ENCODE measurements at places on chromosomes 5 and 9.

DNA sequence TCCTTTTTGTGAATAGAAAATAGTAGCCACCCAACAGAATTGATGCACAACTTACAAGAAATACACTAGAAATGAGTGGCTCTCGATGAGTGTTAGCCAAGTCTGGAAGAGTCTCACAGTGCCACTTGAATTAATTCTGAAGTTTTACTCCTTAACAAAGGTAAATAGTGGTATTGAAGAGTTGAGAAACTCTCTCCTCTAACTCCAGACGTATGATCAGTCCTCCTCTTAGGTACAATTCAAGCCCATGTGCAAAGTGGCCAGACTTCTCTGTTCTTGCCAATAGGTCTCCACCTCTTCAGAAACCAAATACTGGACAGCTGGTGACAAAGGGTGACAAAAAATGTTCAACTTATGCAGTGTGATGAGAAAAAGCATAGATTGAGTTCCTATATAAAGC is 38.5 kb upstream of the ADAMTS16 start:
- DNase-seq = peak; percentile 13

DNA sequence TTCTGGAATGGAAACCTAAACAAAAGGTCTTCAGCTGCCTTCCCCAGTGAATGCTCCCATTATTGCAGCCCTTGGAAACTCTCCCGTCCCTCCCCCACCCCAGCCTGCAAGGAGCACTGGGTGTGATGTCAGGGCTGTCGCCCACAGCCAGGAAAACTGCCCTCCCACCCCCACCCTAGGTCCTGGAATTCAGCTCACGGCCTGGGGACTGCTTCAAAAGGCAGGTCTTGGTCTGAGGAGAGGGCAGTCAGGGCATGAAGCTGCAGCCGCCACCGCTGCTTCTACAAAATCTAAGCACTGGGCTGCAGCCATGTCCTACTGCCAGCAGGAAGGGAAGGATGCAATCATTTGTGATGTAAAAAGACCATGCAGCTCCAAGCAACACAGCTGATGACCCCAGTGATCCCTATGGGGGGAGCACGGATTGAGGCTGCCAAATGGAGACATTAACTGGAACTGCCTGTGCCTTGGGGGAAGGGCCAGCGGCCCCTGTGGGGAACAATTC is 11.4 kb downstream of the GRHPR start:
- peak; percentile 75 for DNase-seq

DNA sequence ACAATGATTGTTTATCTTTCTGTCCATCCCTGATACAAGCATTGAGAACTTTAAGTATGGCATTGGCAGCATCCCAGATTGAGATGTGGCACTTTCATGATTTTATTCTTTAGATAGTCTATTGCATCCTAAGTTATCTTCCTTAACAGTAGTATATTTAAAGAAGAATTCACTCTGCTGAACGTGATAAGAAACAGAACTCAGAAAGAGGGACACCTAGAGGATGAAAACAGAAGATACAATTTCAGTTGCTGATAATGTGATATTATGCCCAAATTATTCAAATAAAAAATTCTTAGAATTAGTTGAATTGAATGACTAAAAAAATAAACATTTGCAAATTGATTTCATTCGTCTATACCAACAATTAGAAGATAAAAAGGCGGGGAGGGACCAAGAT is 218.1 kb upstream of the DMRTA1 start:
- DNase-seq = no peak

GRCh38 chr5:1319436-1320256 is 24.8 kb upstream of the TERT start:
- no peak for DNase-seq

DNA sequence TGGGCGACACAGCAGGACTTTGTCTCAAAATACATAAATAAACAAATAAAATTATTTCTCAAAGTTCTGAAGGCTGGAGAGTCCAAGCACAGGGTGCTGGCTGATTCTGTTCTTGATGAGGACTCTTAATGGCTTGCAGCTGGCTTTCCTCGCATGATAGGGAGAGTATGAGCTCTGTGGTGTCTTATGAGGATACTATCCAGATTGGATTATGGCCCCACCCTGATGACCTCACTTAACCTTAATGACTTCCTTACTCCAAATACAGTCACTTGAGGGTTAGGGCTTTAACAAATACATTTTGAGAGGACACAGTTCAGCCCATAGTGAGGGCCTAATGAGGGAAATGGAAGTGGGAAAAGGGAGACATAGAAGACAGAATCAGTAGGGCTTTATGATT is 87.7 kb downstream of the FOCAD start:
- no peak for DNase-seq

DNA sequence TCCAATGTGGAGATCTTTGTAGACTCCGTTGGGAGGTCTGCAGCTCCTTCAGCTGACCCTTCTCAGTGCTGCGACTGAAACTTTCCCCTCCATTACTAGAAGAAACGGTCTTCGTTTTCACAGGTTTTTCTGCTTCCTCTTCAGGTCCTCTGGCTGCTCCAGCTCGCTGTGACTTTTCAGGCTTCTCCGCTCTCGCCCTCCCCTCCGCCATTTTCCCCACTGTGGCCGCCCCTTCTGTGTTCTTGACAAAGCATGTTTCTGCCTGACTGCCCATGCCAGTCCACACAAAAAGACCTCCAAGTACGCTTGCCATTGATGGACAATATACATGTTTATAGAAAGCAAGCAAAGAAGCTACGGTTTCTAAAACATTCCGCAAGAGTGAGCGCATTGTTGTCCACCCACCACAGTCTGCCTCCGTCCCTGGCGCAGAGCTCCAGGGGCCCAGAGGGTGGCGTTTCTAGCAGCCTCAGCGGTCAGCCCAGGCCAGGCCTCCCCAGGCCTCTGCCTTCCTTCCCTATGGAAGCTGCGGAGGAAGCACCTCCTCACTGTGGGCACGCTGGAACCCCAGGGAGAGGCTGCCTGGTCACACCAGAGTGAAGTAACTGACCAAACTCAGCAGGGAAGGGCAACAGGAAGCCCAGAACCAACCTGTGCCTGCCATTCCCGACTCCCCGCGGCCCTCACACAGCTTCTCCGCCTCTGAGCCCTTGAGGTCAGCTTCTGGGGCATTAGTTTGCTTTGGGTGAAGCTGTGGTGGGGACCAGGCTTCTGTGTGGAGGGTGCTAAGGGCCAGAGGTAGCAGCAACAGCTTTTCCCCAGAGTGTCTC is 19.9 kb upstream of the S1PR3 start:
- DNase-seq = no peak

- DNase-seq = no peak
These were observed 3.9 kb downstream of the MXD3 start for GRCh38 chr5:177307544-177308363.

DNA sequence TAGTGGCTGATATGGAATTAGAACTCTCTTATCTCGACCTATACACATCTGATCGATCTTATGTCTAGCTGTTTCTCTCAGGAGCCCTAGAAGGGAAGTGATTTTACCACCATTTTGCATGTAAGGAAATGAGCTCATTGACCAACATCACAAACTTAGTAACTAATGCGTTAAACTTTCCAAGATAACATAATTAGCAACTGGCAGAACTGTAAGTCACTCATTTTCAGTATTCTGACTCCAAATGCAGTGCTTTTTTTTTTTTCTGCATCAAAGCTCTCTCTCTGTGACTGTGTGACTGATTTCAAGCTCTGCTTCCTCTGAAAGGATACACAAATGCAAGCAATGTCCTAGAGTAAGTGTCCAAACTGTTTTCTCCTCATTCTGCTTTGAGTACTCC is 68.1 kb upstream of the FBXL7 start:
- DNase-seq = no peak

- DNase-seq = peak; percentile 82
These were observed 102.5 kb upstream of the GABRP start for GRCh38 chr5:170681013-170681433.

- no peak for DNase-seq
These were observed 55.8 kb downstream of the NUP214 start for GRCh38 chr9:131181091-131181681.

GRCh38 chr9:16202221-16202620 is 649.4 kb downstream of the CCDC171 start:
- no peak for DNase-seq

- DNase-seq = no peak
These were observed 107.7 kb downstream of the CCDC192 start for GRCh38 chr5:127810707-127811490.

DNA sequence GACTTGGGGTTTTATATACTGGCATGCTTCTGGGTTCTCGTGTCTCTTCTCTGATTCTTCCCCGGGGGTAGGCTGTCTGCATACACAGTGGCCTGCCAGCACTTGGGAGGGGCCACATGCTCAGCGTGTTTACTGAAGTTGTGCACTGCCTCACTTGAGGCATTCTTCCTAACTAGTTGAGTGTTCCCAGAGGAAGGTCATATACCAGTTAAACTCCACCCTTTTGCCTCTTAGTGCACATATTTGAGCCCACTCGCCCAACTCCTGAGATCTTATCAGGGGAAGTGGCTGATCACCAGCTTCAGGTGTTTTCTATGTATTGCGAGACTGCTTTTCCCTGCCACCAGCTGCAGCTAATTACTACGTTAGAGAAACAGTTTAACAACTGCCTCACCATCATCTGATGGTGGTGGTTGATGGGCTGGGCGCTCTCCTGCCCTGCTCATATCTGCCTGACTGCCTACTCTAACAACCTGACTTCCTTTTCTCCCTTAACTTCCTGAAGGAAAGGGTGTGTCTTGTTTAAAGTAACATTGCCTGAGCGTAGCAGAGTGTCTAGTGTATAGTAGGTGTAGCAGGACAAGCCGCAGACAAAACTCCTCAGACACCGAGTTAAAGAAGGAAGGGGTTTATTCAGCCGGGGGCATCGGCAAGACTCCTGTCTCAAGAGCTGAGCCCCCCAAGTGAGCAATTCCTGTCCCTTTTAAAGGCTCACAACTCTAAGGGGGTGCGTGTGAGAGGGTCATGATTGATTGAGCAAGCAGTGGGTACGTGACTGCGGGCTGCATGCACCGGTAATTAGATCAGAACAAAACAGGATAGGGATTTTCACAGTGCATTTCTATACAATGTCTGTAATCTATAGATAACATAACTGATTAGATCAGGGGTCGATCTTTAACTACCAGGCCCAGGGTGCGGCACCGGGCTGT is 60.1 kb upstream of the CLINT1 start:
- peak; percentile 40 for DNase-seq

DNA sequence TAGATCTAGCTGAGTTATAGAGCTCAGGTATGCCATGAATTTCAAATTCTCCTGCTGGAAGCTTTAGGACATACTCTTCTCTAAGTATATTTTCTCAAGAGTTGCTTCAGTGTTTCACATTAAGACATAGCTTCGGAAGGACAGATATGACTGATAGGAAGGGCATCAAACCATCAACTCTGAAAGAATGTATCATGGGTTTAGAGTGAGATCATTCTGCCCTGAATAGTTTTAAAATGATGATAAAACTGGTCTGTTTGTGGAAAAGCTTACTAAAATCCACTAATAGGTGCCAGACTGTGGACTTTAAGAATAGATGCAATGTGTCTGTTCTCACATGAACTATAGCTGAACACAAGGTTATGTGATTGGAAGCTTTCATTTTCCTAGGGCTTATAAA is 8.4 kb downstream of the SPEF2 start:
- DNase-seq = no peak

- DNase-seq = no peak
These were observed 139.9 kb downstream of the SGCD start for GRCh38 chr5:156466871-156467270.

DNA sequence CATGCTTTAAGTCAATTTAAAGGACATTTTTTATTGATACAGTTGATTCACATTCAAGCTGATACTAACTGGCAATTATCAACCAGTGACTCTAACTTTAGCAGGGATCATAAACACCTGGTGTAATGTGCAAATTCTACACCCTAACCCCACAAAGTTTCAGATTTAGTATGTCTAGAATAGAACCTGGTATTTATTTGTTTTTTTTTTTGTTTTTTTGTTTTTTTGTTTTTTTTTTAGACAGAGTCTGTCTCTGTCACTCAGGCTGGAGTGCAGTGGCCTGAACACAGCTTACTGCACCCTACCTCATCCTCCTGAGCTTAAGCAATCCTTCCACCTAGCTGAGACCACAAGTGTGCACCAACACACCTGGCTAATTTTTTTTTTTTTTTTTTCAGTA is 311.2 kb upstream of the SEMA6A start:
- no peak for DNase-seq

DNA sequence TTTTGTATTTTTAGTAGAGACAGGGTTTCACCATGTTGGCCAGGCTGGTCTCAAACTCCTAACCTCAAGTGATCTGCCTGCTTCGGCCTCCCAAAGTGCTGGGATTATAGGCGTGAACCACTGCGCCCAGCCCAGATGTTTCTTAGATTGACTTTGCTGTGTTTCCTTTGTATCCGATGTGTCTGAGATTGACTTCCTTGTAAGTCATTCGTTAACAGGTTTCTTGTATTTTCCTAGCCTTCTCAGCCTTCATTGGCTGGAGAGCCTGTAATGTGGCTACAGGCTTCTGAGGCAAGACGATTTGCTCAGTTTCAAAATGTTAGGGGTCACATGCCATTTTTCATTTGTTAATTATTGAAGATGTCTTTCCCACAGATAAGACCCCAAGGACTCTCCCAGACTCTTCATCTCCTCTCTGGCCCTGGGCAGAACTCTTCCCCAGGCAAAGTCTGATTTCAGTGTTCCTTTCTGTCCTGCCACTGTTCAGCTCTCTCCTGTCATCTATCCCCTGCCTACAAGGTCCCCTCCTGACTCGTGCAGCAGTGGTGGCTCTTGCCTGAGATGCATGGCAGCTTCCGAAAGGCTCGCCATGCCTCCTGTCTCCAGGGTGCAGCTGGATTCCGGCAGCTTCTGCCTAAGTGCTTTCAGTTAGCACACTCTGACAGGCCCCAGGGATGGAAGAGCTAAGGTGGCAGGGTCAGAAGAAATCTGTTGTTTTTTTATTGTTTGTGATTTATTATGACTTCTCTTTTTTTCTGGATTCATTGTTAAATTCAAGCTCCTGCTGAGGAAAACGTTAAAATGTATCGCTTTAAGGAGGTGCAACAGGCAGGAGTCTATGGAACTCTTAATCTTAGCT is 206.4 kb downstream of the AOPEP start:
- DNase-seq = no peak

- peak; percentile 79 for DNase-seq
These were observed 394.9 kb downstream of the GADD45G start for GRCh38 chr9:89999534-90000370.

- no peak for DNase-seq
These were observed 94.4 kb downstream of the PDE6A start for GRCh38 chr5:149849966-149850910.

DNA sequence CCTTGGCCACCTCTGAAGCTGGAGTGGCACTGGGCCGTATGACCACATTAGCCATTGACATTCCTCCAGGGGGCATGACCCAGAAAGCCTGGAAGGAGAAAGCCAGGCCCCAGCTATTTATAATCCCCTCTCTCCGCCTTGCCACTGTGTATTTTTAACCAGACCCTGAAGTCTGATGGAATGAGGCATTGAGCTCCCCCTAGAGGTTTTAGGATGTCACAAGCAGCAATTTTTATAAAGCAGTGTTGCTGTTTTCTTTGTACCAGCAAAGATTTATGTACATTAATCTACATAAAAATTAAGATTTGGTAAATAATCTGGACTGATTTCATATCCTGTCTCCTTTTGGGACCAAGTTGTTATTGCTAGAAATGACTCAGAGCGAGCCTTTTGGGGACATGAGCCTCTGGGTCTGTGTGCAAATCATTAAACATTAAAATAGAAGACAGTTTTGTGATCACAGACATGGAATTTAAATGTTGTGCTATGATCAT is 127.1 kb downstream of the TRIO start:
- peak; percentile 68 for DNase-seq
